ENCODE measurements at places on chromosomes 3 and 15. TPM values are rescaled to one million over a fixed set of nuclear protein-coding genes. Genes with fewer than 3 reads are reported as not detected.

DNA sequence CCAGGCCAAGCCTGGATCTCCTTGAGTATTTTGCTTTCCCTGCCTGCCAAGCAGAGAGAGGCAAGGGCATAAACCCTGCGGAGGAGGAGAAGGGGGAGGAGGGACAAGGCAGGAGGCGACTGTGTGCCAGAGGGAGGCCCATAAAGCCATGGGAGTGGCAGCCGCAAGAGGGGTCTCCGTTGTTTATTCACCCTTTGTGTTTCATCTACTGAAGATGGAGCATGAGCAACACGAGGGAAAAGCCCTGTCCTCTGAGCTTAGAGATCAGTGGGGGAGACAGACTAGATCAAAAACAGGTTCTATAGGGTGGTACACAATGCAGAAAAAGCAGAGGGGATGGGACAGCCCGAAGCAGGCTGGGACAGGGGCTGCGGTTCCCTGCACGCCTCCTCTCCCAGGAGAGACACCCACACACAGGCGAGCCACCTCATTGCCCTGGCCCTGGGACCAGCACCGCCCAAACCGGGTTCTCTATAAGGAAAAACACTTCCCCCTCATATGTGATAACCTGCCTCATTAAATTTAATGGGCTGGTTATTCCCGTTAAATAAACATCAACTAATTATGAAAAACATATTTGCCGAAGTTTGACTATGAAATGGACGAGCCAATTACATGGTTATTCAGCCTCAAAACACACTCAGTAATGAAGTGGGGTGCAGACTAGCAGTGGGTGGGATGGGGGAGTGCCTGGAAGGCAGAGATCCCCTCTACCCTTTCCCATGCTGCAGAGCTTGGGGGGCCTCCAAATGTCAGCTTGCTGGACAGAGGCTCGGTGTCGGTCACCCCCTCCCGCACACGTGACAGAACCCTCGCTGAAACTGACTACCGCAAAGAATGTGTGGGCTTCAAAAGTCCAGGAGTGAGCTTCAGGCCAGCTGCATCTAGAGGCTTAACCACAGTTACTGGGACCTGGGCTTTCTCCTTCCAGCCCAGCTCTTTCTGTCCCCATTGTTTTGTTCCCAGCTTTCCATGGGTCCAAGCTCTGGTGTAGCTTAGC is 14.2 kb upstream of the PLXNA1 start:
- no peak overlapping the region for H3K27ac ChIP-seq
- peaks cover 4% of the 10 kb centered on the region for H3K27me3 ChIP-seq
- DNase-seq, result no peak
- no peaks in the 10 kb centered on the region for H3K36me3 ChIP-seq
- H3K4me1 ChIP-seq, result no peaks in the 10 kb centered on the region

DNA sequence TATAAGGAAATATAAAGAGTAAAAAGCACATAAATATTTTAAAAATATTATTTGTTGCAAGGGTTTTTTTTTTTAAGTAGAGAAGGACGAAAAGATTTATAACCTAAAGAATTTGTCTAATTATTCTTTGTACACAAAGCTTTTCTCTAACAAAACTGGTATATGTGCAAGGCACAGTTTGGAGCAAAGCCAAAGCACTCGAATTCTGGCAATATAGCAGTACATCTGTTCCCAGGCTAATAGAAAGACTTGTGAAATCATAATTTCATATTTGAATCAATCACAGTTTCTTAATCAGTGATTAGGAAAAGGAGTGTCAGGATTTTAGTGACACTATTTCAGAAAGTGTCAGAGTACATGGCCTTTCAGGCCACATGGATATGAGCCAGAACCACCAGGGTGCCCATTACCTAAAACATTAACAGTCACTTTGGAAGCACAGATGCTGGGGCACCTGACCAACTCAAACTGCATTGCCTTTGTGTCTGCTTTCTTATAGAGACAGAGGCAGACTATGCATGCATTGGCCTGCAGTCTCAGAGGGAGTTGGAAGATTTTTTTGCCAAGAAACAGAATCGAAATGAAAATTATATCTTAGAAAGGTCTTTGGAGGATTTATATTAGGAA is 651.8 kb upstream of the SGO1 start:
- no peak overlapping the region for H3K27ac ChIP-seq
- no peaks in the 10 kb centered on the region for H3K27me3 ChIP-seq
- no peaks in the 10 kb centered on the region for H3K36me3 ChIP-seq
- no peak for DNase-seq

Gene DUOX2
- total RNA-seq, result not detected

DNA sequence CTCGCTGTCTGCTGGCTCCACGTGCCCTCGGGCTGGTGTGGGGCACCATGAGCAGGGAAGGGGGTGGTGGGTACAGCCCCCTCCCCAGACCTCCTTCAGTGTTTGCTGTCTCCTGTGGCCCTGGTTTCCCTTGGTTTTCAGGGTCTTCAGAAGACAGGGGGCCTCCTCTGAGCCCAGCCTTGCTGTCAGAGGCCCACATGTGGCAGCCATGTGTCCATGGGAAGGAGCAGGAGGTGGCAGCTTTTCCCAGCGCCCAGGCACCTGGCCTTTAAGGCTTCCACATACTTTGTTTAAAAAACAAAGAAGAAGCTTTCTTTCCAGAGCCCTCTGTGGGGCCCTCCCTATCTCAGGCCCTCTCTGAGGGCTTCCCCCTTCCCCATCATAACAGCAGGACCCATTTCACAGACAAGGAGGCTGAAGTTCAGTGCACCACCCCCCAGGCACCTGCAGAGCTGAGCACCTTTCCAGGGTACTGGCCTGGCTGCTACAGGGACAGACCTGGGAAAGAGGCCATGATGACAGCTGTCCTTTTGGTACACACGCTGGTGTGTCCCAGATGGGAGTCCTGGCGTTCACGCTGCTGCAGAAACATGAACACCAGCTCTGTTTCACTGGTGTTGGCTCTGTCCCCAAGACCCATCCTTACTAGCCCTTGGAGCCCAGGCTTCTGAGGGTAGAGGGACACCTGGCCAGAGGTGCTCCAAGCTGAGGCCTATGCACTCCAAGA is 73.7 kb downstream of the DNAJB8 start:
- H3K27me3 ChIP-seq, result no peaks in the 10 kb centered on the region
- H3K36me3 ChIP-seq, result no peaks in the 10 kb centered on the region
- H3K4me3 ChIP-seq, result no peak overlapping the region
- no peaks in the 10 kb centered on the region for H3K4me1 ChIP-seq
- no peak for DNase-seq

- peaks cover 4% of the 10 kb centered on the region for H3K27me3 ChIP-seq
- DNase-seq, result no peak
- H3K36me3 ChIP-seq, result no peaks in the 10 kb centered on the region
- no peak overlapping the region for H3K4me3 ChIP-seq
Observed at GRCh38 chr3:126349611-126350501, 7.4 kb downstream of the KLF15 start.

Data from activated T-helper 2 cell treated with anti-CD3 and anti-CD28 coated beads, Interferon-gamma antibody, Interleukin-2, Interleukin-4, amounts not matched to agents 10 μg/mL and 5 μg/mL and 100 μg/mL, durations not matched to agents 14 hours and 24 hours and 36 hours (primary cell).